ENCODE measurements at places on chromosomes 3 and 15. TPM values are rescaled to one million over a fixed set of nuclear protein-coding genes. Genes with fewer than 3 reads are reported as not detected.

Gene PAQR5
- 0.59 TPM for total RNA-seq

Gene ANKRD63
- not detected for total RNA-seq

- no peak for DNase-seq
These were observed 175.4 kb downstream of the EBLN2 start for GRCh38 chr3:73236867-73237266.

Gene SAMMSON
- not detected for total RNA-seq

GRCh38 chr3:57421336-57421735 is 122.8 kb downstream of the DNAH12 start:
- DNase-seq, result no peak

Gene CACNA1D
- 0.54 TPM for total RNA-seq
